ENCODE measurements at places on chromosomes 2 and 18.

DNA sequence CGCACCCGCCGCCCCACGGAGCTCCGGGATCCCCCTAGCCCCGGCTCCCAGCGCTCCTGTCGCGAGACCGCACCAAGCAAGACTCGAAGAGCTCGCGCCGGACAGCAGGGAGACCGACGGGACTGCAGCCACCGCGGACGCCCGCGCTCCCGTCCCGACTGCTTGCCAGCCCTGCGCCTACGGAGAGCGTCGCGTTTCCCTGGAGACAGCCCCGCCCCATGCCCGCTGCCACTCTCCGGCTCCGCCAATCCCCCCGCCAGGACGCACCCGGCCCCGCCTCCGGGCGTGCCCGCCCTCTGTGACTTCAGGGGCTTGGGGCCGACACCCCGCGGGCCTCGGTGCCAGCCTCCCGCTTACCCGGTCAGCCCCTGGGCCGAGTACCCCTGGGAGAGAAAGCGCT lies at the start of gene ANKMY1:
TSS of gene ANKMY1 (minus strand) at position 181 of the 400 bp plus-strand sequence. CDS start 653 bp downstream, outside the sequence.
- DNase-seq: peak; percentile 71

DNA sequence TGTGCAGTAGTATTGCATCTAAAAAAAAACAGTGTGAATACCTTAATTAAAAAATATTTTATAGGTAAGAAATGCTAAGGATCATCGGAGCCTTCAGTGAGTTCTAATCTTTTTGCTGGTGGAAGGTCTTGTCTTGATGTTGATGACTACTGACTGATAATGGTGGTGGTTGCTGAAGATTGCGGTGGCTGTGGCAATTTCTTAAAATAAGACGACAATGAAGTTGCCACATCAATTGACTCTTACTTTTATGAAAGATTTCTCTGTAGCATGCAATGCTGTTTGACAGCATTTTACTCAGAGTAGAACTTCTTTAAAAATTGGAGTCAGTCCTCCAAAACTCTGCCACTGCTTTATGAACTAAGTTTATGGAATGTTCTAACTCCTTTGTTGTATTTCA lies 36.2 kb downstream of the GLS start:
- DNase-seq: no peak

DNA sequence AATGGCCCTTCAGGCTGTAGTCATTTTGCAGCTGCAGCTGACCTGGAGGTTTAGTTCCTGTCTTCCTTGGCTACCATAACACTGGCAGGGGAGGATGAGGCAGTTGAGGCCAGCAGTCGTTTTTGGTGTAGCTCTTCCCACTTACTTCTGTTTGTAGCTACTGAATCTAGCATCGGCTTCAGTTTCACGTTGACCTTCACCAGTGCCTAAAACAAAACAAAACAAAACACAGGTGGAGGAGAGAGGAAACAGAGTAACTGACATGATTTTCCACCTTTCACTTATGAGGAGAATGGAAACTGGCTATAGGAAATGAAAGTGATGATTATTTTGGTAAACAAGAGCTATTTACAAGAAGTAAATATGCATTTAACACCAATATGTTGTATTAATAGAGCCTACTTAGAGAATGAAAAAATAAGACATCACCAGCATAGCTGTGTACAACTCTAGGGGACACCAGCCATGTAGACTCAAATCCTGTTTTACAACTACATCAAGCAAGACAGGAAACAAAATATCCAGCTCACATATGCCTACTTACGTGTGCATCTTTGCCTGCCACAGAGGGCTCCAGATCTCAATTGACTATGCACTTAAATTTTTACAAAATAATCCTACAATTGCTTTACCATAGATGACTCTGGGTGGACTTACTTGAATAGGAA lies 236.9 kb downstream of the AGPS start:
- DNase-seq: no peak

- peak; percentile 52 for DNase-seq
Observed at GRCh38 chr2:88739985-88740600, 48.6 kb downstream of the RPIA start.

GRCh38 chr2:35033748-35034147 lies 1321.8 kb upstream of the CRIM1 start:
- no peak for DNase-seq

DNA sequence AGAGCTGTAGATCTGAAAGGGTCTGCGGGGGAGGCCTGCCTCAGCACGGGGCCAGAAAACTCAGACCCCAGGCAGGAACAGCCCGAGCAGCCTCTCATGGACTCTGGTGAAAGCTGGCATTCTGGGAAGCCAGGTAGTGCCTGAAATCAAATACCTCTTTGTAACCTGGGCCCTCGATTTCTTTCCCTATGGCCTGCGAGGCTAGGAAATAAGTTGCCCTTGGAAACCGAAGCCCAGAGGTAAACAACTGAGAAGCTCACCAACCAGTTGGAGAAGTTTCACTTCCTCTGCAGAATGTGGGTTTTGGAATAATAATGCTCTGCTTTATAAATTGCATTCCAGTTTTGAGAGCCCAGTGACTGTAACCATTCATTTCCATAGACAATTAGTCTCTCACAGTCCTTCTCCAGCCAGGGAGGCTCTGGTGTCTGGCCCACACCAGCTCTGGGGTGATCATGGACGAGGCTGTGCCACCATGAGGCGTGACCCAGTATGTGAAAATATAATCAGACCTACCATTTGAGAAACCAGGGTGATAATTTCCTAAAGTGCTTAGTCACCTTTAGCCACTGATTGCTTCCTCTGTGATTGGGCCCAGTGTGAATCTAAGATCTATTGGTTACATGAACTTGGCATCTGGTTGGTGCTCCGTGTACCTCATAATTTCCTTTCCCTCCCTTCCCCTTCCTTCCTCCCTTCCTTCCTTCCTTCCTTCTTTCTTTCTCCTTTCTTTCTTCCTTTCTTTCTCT lies 133.1 kb upstream of the PELI1 start:
- DNase-seq: no peak

DNA sequence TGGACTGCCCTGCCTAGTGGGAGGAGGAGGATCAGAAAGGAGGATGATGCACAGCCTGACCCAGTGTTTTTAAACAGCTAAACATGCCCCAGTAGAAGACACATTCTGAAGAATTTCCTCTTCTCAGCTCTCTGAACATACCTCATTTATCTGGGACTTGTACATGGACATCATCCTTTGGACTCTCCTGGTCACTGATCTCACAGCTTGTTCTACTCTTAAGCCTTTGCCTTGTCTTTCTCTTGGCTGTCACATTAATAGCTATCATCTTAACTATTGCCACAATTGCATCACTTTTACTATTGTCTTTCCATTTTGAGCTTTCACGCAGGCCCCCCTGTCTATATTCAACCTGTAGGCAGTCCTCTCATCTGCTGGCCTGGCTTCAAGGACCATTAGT lies 42.0 kb upstream of the PGAP1 start:
- no peak for DNase-seq

- peak; percentile 62 for DNase-seq
Observed at GRCh38 chr18:3454365-3455089, 4.6 kb downstream of the TGIF1 start.

- DNase-seq: no peak
Observed at GRCh38 chr2:27502142-27502541, 5.5 kb downstream of the GCKR start.

DNA sequence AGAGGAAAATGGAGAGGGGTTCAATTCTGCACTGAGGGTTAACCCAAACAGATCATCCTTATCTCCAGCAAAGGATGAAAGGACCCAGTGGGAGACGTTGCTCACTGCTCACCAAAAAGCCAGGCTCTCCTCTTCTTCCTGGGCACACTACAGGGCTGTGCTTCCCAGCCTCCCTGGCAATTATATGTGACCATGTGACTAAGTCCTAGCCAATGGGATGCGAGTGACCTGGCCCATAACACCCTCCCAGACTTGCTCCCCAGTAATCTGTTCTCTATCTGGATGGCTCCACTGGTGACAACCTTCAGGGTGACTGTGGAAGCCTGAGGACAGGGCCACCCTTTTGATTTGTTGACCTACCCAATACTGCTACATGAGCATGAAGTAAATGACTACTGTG lies 10.9 kb upstream of the PRKCE start:
- no peak for DNase-seq

- peak; percentile 61 for DNase-seq
Observed at GRCh38 chr2:160870729-160871465, 289.3 kb upstream of the TANK start.

GRCh38 chr2:199100326-199101110 lies 357.2 kb downstream of the SATB2 start:
- DNase-seq: peak; percentile 73

GRCh38 chr18:61025596-61025995 lies 307.6 kb upstream of the CDH20 start:
- DNase-seq: no peak

GRCh38 chr2:185128996-185129395 lies 530.7 kb downstream of the ZNF804A start:
- DNase-seq: no peak

GRCh38 chr2:231280846-231281245 lies 82.4 kb downstream of the ARMC9 start:
- no peak for DNase-seq

GRCh38 chr2:172087207-172087779 lies 2.0 kb downstream of the DLX1 start:
- no peak for DNase-seq

DNA sequence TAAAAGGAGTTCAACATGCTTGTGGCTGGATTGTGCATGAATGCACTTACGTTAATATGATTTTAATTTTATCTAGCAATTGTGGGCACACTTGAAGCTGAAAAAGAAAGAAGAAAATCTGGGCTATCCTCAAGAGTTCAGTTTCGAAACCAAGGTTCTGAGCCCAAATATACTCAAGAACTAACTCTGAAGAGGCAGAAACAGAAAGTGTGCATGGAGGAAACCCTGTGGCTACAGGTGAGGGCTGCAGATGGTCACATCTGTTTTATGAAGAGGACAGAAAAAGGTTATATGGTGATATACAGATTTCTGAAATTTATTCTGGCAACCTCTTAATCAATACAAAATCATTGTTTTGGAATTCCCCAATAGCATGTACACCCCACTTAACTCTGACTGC lies 57.3 kb downstream of the ITGA6 start:
- DNase-seq: no peak

DNA sequence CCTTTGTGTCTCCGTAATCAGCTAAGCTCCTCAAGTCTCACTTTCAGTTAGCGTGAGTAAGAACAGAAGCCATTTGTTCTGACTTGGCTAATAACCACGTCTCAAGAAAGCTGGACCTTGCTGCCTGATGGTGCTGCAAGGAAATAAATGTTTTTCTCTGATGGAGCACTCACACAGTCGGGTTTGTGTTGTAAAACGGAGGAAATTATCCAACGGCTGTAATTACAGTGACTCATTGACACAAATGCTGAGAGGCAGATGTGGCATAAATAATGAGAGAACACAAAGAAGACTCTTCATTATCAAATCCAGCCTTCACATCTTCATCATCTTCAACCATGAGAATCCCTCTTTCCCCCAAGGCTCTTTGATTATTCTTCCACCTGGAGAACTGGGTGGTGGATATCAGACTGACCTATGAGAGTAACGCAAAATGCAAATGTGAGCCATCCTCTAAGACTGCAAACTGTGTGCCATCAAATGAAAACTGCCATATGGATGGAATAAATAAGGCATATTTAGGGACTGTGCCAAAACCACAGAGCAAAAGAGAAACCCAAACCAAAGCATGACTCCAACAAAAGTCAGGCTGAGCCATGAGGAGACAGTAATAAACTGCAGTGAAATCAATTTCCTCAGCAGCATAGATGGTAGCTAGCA lies 252.6 kb downstream of the RND3 start:
- DNase-seq: peak; percentile 97

- DNase-seq: no peak
Observed at GRCh38 chr2:178163395-178163794, 30.9 kb upstream of the OSBPL6 start.

- DNase-seq: no peak
Observed at GRCh38 chr2:69499966-69500365, 62.7 kb upstream of the NFU1 start.

DNA sequence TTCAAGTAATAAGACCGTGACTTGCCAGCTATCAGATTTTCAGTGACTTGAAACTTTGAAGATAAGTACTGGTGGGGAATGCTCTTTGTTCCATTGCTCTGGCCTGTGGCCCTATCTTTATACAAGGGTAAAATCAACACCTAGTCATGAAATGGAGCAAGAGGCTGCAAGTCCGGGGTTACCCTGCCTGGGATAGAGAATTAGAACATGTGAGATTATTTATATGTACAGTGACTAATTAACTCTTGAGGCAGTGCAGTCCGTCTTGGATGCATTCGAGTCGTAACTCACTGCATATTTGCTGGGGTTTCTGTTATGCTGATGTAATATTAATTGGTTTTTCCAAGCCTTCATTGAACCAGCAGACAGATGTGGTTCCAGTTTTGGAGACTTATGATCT lies 105.8 kb upstream of the LYPD6 start:
- DNase-seq: peak; percentile 71

GRCh38 chr18:23012249-23012648 lies 79.1 kb downstream of the RBBP8 start:
- no peak for DNase-seq

GRCh38 chr2:4882421-4882820 lies 809.8 kb upstream of the SOX11 start:
- DNase-seq: no peak

DNA sequence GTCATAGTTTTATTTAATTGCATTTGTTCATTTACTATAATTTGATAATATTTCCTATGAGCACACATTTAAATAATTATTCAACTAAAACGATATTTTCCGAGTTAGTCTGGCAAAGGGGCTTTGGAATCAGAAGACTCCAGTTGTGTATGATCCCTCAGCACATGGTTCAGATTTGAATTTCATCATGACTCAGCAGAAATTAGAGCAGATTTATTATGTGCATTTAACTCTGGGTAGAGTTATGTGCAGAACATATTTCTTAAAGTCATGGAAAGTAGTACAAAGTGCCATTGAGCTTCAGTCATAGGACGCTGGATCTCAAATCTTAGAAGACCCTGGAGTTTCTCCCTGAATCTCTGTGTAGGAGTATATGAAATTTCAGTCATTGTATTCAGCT lies 106.7 kb downstream of the ADCYAP1 start:
- DNase-seq: peak; percentile 69

GRCh38 chr18:63848159-63848558 lies 39.3 kb upstream of the SERPINB2 start:
- peak; percentile 71 for DNase-seq

- DNase-seq: no peak
Observed at GRCh38 chr2:105540642-105541041, 141.8 kb upstream of the FHL2 start.

DNA sequence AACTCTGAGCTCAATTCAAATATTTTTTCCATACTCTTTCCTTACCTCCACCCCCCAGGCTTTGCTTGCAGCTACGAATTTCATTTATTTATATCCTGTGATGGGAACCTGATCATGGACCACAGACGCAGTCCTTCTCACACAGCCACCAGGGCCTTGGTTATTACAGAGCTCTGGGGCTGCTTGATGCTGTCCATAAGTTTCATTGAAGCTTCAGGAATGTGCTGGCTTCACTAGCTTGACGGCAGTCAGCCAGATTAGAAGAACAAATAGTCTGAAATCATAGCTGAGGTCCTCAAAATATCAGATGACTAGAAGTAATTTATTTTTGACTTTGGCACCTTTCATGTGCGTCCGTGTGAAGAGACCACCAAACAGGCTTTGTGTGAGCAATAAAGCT lies 104.9 kb downstream of the VWA3B start:
- no peak for DNase-seq

GRCh38 chr2:238289574-238289973 lies 1.2 kb upstream of the PER2 start:
- no peak for DNase-seq
